ENCODE measurements at places on chromosomes 12 and 14. TPM values are rescaled to one million over a fixed set of nuclear protein-coding genes. Genes with fewer than 3 reads are reported as not detected.

The GLRX5 gene
- 88.8 TPM for total RNA-seq

The NRXN3 gene
- total RNA-seq = 4.1 TPM

The FBRSL1 gene
- 123 TPM for total RNA-seq

The DAO gene
- total RNA-seq = not detected

The CACNA2D4 gene
- not detected for total RNA-seq

The GNB3 gene
- 9.0 TPM for total RNA-seq

The ZNF605 gene
- 16.9 TPM for total RNA-seq

GRCh38 chr12:25761356-25761755 lies 197.1 kb upstream of the RASSF8 start:
- H3K27ac ChIP-seq = no peak overlapping the region
- H3K27me3 ChIP-seq = no peaks in the 10 kb centered on the region
- DNase-seq = no peak

DNA sequence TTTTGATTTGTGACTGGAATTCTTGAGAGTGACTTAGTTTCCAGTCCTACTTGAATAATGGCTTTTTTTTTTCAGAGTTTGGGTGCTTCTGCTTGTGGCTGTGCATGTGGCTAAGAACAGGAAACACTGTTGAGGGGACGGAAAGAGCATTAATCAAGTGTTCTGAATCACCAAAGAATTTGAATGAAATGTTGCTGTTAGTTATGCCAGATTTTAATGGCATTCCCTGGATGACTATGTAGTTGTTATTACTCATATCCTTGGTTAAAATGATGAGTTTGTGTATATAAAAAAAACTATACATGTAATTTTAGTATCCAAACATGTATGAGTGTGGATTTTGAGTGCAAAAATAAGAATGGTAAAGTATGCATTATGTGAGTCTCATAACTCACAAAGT lies 347.9 kb downstream of the BCAT1 start:
- H3K4me3 ChIP-seq = no peak overlapping the region
- DNase-seq = no peak
- H3K36me3 ChIP-seq = no peaks in the 10 kb centered on the region
- H3K27ac ChIP-seq = no peak overlapping the region
- H3K27me3 ChIP-seq = no peaks in the 10 kb centered on the region

DNA sequence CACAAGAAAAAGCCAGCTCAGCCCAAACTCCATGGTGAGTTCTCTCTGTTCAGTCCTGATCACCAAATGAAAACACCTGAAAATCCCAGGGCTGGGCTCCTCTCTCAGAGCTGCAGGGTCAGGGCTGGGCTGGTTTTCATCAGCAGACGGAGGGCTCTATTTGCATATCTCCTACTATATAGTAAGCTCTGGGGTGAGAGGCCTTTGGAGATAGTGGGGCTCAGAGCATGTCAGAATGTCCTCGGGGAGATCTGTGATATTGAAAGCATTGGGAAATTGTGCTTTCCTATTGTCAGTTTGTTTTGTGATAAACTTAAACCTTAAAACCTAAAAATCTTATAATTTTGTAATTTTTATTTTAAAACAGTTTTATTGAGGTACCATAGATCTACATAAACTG lies 742.6 kb downstream of the TMEM121 start:
- DNase-seq = no peak
- H3K36me3 ChIP-seq = no peaks in the 10 kb centered on the region
- no peak overlapping the region for H3K27ac ChIP-seq
- H3K27me3 ChIP-seq = no peaks in the 10 kb centered on the region

DNA sequence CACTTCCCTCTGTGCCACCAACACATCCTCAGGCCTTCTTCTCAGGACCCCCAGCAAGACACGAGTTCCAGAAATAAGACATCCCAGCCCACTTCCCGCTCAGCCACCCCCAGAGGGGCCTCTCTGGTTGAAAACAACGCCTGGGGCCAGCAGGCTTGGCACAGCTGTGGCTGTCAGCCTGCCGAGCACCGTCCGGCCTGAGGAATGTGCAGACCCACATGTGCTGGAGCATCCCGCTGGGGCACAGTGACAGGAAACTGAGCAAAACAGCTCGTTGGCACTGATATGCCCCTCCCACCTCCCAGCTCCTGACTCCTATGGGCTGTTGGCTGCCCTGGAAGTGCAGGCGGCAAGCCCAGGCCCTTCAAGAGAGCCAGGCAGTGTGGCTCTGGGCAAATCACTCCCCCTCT lies 1.4 kb downstream of the SYNE3 start:
- H3K27ac ChIP-seq = no peak overlapping the region
- DNase-seq = no peak
- H3K4me3 ChIP-seq = no peak overlapping the region
- H3K4me1 ChIP-seq = peaks cover 11% of the 10 kb centered on the region
- no peaks in the 10 kb centered on the region for H3K36me3 ChIP-seq

DNA sequence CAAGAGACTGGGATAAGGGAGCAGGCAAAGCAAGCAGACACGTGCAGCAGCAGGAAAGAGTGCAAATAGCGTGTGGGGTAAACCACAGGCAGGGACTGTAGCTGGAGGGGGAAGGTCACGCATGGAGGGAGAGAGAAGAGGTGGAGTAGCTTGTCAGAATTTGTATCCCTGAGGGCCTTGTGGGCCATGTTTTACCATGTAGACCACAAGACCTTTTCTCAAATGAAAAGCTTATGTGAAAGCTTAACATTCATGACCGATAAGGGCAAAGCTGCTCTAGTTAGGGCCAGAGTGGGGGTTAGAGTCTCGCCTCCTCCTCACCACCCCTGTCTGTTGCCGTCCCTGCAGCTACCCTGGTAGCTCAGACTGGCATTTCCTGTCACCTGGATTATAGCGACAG lies 152.9 kb upstream of the E2F7 start:
- no peak overlapping the region for H3K4me3 ChIP-seq
- no peaks in the 10 kb centered on the region for H3K4me1 ChIP-seq
- H3K27me3 ChIP-seq = no peaks in the 10 kb centered on the region

- H3K4me3 ChIP-seq = no peak overlapping the region
- no peaks in the 10 kb centered on the region for H3K27me3 ChIP-seq
- no peak overlapping the region for H3K27ac ChIP-seq
- DNase-seq = no peak
Observed at GRCh38 chr14:27427796-27428195, 830.0 kb upstream of the NOVA1 start.

- H3K27me3 ChIP-seq = no peaks in the 10 kb centered on the region
- H3K4me3 ChIP-seq = no peak overlapping the region
- no peak overlapping the region for H3K27ac ChIP-seq
- H3K4me1 ChIP-seq = no peaks in the 10 kb centered on the region
Observed at GRCh38 chr12:111529424-111530368, 69.4 kb downstream of the ATXN2 start.

DNA sequence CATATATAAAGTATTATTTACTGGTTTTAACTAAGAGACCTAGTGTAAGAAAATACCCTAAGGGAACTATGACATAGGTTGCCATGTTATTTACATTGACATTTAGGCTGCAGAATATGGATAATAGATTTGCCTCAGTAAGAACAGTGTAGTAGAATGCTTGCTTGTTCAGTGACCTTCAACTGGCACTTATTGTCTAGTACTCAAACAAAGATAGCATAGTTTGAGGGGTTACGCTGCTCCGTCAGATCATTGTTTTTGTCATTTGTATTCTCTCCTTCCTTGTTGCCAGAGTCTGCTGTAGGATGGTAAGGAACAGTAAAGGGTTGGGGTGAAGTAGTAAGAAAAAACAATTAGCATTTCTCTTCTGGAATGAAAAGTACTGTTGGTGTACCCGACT lies 33.2 kb downstream of the TOGARAM1 start:
- H3K27me3 ChIP-seq = no peaks in the 10 kb centered on the region
- DNase-seq = no peak
- no peak overlapping the region for H3K27ac ChIP-seq
- no peaks in the 10 kb centered on the region for H3K4me1 ChIP-seq

DNA sequence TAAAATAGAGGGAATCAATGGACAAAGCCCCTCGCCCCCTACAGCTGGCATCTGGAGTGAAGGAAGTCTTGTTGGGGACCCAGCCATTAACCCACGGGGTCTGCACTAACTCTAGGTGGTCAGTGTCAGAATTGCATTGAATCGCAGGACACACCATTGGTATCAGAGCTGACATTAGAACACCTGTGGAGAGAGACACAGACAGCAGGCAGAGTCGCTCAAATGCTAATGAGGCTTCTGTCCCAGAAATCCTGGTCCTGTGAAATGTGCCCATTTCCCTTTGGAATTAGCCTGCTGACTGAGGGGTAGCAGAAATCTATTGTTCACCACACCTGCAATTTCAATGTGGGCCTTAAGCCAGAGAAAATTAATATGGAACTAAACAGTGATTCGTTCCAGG lies 33.0 kb downstream of the TMEM132D start:
- no peak overlapping the region for H3K4me3 ChIP-seq
- H3K4me1 ChIP-seq = peaks cover 41% of the 10 kb centered on the region
- no peak for DNase-seq
- no peak overlapping the region for H3K27ac ChIP-seq
- H3K27me3 ChIP-seq = no peaks in the 10 kb centered on the region

DNA sequence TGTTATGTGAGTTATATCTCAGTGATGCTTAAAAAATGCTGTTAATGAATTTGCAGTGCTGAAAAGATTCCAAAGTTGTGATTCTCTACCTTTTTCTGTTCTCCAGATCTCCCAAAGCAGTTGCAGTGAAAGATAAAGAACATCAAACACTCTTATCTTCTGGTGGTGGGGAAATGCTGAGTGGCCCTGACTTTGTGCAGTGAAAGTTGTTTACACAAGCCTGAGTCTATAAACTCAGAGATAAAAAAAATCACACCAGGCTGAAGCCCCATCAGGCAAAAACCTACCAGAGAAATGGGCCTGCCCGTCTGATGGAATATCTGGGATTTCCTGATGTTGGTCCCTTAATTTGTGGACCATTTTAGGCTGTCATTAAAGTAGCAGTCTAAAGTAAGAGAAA lies 46.1 kb downstream of the RASSF3 start:
- DNase-seq = no peak
- H3K36me3 ChIP-seq = no peaks in the 10 kb centered on the region
- H3K4me3 ChIP-seq = no peak overlapping the region
- H3K27ac ChIP-seq = no peak overlapping the region
- H3K4me1 ChIP-seq = 0 out of 2 replicates have a peak, but pooled peaks cover 2% of the 10 kb centered on the region

GRCh38 chr12:100295764-100296555 lies 29.0 kb downstream of the SCYL2 start:
- H3K27ac ChIP-seq = no peak overlapping the region
- no peaks in the 10 kb centered on the region for H3K27me3 ChIP-seq
- peaks cover 23% of the 10 kb centered on the region for H3K36me3 ChIP-seq
- no peaks in the 10 kb centered on the region for H3K4me1 ChIP-seq

- no peak overlapping the region for H3K4me3 ChIP-seq
- no peak overlapping the region for H3K27ac ChIP-seq
- peaks cover 6% of the 10 kb centered on the region for H3K4me1 ChIP-seq
Observed at GRCh38 chr12:31737345-31737744, 8.5 kb upstream of the AMN1 start.

- no peak overlapping the region for H3K27ac ChIP-seq
- no peak overlapping the region for H3K4me3 ChIP-seq
- DNase-seq = no peak
- H3K27me3 ChIP-seq = no peaks in the 10 kb centered on the region
- H3K4me1 ChIP-seq = peaks cover 3% of the 10 kb centered on the region
- no peaks in the 10 kb centered on the region for H3K36me3 ChIP-seq
Observed at GRCh38 chr12:19223695-19224094, 94.2 kb downstream of the PLEKHA5 start.

- DNase-seq = no peak
- no peak overlapping the region for H3K27ac ChIP-seq
- H3K4me1 ChIP-seq = peaks cover 6% of the 10 kb centered on the region
- H3K27me3 ChIP-seq = no peaks in the 10 kb centered on the region
- no peaks in the 10 kb centered on the region for H3K36me3 ChIP-seq
- H3K4me3 ChIP-seq = no peak overlapping the region
Observed at GRCh38 chr14:68551045-68551683, 241.7 kb downstream of the ZFP36L1 start.

GRCh38 chr12:104828015-104828414 lies 130.1 kb downstream of the SLC41A2 start:
- no peak overlapping the region for H3K27ac ChIP-seq
- no peaks in the 10 kb centered on the region for H3K27me3 ChIP-seq
- DNase-seq = no peak
- no peaks in the 10 kb centered on the region for H3K4me1 ChIP-seq

- H3K4me3 ChIP-seq = no peak overlapping the region
- no peaks in the 10 kb centered on the region for H3K4me1 ChIP-seq
- H3K27me3 ChIP-seq = no peaks in the 10 kb centered on the region
- H3K36me3 ChIP-seq = no peaks in the 10 kb centered on the region
- no peak overlapping the region for H3K27ac ChIP-seq
- no peak for DNase-seq
Observed at GRCh38 chr14:85702997-85703396, 173.1 kb downstream of the FLRT2 start.

GRCh38 chr12:113140706-113141105 lies 5.1 kb upstream of the RASAL1 start:
- H3K36me3 ChIP-seq = no peaks in the 10 kb centered on the region
- DNase-seq = no peak
- no peak overlapping the region for H3K4me3 ChIP-seq
- H3K27ac ChIP-seq = no peak overlapping the region

- peaks cover 4% of the 10 kb centered on the region for H3K4me1 ChIP-seq
- H3K4me3 ChIP-seq = no peak overlapping the region
- H3K36me3 ChIP-seq = no peaks in the 10 kb centered on the region
- H3K27me3 ChIP-seq = no peaks in the 10 kb centered on the region
- no peak for DNase-seq
Observed at GRCh38 chr14:95481391-95482022, 34.9 kb downstream of the SYNE3 start.

- H3K27me3 ChIP-seq = no peaks in the 10 kb centered on the region
- H3K36me3 ChIP-seq = no peaks in the 10 kb centered on the region
- no peaks in the 10 kb centered on the region for H3K4me1 ChIP-seq
- H3K27ac ChIP-seq = no peak within 1 kb of the TSS
Observed at GRCh38 chr12:10178821-10179220, at the start of gene TMEM52B. TMEM52B (plus strand) TSS chr12:10179032; CDS start chr12:10179575, 543 bp downstream.

GRCh38 chr12:125097427-125097826 lies 32.2 kb downstream of the AACS start:
- no peaks in the 10 kb centered on the region for H3K27me3 ChIP-seq
- H3K27ac ChIP-seq = no peak overlapping the region
- H3K4me3 ChIP-seq = no peak overlapping the region
- no peaks in the 10 kb centered on the region for H3K36me3 ChIP-seq

DNA sequence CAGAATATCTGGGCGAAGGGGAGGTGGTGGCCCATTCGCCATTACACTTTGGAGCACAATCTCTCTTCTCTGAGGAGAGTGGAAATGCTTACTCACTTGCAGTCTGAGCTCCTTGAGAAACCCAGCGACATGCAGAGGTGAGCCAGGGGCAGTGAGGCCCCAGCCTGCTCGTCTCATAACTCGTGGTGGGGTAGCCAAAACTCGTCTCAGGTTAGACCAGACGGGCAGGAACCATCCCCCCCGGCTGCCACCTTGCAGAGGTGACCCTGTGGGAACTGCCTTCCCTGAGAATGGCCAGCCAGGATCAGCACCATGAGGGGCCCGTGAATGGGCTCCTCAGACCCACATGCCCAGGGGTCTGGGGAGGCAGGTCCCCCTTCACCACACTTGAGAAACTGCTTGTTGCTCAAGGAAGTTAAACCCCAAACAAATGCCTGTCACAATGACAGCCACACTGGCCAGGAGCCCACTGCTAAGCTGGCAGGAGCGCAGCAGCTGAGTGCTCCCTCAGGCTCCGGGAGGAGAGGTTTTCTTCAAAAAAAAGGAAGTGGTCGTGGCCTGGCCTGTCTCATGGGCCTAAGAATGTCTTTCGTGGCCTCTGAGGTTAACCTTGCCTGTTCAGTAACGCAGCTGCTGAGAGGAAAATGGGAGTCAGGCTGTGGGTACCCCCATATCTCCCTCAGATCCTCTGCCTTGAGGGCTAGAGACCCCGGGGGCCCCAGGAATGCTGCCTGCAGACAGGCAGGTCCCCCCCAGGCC lies 9.2 kb upstream of the ALDH2 start:
- H3K36me3 ChIP-seq = no peaks in the 10 kb centered on the region
- no peaks in the 10 kb centered on the region for H3K4me1 ChIP-seq
- H3K27ac ChIP-seq = no peak overlapping the region
- H3K27me3 ChIP-seq = no peaks in the 10 kb centered on the region

All from H1 (cell line).